Stimulated activated CD8-positive, alpha-beta memory T cell treated with anti-CD3 and anti-CD28 coated beads, Interleukin-15, amount 100 ng/mL, for 4 hours (primary cell): ENCODE measurements at places on chromosomes 5 and 9.

DNA sequence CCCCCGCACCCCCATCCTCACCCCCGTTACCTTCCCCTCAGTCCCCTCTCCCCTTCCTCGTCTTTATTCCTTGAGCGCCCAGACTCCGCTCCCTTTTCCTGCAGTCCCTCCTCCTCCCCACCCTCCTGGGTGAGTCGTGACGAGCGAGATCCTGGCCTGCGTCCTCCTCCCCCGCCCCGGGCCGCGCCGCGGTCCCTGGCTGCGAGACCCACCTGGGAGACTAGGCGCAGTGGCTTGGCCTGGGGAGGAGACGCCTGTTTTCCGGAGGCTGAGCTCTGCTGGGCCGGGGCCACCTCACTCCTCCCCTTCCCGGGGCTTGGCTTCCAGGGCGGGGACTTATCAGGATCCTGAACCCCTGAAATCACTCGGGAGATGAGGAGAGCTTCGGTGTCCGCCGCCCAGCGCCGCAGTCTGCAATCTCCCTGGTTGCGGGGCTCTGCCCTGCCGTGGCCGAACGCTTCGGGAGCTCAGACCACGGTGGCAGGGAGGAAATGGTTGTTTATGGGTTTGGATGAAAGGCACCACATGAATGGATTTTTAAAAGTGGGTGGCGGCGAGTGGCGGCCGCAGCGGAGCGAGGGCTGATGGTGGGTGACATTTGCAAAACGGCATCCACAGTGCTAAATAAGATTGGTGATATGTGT, 984 bp downstream of the STXBP1 start:
- no peak for DNase-seq

DNA sequence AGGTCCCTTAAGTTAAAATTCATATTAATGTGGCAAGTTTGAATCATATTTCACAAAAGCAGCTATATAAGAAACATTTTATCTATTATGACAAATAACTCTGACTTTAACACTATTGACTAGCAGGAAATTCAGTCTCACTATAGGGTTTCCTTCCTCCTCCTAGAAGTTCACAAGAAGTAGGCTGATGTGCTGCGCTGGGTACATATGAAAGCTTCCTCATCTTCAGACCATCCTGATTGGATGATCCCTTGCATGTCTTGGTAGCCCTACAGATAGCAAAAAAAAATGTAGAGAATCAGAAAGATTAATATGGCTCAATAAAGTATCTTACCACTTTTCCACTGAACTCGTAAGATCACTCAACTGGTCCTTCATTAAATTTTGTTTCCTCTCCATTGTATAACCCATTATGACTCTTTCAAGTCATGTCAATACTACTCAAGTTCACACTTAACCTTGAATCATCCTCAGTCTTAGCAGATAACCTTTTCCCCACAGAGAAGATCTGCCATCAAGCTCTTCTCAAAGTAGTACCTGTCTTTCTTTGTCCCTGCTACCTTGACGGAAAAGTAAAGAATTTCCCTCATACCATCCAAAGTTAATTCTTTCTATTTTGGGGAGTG, 11.5 kb upstream of the PSIP1 start:
- DNase-seq: no peak

- DNase-seq: no peak
These were observed 105.3 kb upstream of the FCN2 start for GRCh38 chr9:134775081-134775951.

GRCh38 chr9:30301271-30301963, 2083.0 kb upstream of the ACO1 start:
- DNase-seq: no peak

DNA sequence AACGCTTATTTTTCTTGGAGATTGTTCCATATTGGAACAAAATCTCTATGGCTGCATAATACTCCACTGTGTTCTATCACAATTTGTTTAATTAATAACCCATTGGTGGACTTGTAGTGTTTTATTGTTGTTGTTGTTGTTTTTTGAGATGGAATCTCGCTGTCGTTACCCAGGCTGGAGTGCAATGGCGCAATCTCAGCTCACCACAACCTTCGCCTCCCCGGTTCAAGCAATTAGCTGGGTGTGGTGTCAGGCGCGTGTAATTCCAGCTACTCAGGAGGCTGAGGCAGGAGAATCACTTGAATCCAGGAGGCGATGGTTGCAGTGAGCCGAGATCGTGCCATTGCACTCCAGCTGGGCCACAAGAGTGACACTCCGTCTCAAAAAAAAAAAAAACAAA, 38.7 kb downstream of the SPRY4 start:
- DNase-seq: no peak

DNA sequence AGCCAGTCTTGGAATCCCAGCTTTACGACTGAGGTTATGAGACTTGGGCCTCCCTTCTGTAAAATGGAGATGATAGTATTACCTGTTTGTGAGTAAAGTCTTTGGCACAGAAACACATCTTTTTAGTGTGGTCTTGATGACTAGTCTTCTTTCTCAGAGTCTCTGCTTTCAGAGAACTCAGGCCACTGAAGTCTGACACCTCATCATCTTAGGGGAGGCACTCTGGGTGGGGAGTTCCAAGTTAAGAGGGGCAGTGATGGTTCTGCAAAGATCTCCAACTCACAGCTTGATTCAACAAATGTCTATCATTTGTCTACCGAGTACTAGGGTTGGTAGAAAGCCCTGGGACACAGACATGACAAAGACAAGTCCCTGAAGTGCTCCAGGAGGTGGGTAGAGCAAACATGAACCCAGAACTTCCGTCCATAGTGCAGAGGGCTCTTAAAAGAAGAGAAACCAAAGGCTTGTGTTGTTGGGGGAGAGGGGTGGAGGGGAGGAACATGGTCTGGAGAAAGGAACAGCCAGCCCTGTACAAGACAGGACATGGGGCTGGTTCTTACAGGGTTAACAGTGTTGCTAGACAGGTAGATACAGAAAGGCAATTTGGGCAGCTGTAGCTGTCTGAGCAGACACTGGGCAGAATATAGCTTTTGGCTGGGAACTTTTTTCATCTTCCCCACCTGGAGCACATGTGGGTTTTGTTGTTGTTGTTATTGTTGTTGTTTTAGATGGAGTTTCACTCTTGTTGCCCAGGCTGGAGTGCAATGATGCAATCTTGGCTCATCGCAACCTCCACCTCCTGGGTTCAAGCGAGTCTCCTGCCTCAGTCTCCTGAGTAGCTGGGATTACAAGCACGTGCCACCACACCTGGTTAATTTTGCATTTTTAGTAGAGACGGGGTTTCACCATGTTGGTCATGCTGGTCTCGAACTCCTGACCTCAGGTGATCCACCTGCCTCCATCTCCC, 2.6 kb upstream of the CD14 start:
- DNase-seq: no peak

- no peak for DNase-seq
These were observed 146.4 kb upstream of the ZNF366 start for GRCh38 chr5:72653586-72653985.

DNA sequence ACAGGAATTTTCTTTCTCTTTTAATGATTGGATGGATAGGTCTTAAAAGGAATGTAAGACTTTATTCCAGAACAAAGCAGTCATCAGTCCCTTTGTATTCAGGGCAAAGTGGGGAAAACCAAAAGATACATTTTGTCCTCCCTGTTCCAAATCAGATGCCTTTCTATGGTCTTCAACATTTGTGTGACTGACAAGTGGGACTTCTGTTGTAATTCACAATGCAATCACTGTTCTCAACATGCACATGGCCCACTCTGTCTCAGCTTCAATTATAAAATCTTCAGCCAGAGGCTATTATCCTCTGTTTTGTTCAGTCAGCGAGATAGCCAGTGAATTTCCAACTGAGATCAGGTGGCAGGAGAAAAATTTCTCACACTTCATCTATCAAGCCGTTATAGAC, 95.5 kb upstream of the ERBIN start:
- no peak for DNase-seq

- no peak for DNase-seq
These were observed 32.3 kb downstream of the MACIR start for GRCh38 chr5:103290846-103291245.
